ENCODE measurements at places on chromosomes 16 and 17.

DNA sequence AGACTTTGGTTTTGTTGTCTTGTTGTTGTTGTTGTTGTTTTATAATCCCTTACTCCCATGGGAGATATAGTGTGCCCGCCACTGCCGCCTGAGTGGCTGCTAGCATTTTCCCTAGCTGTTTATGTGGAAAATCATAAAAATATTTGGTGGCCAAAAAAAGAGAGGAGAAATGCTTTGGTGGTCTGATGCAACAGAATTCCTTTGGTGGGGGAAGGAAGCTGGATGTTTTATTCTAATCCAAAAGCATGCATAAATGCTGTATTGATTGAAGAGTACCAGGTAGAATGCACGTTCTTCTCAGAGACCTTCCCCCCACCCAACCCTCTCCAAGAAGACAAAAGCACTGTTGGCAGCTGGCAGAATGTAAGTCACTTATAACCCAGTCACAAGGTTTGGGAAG, 93.2 kb downstream of the C17orf67 start:
- no peak for DNase-seq

DNA sequence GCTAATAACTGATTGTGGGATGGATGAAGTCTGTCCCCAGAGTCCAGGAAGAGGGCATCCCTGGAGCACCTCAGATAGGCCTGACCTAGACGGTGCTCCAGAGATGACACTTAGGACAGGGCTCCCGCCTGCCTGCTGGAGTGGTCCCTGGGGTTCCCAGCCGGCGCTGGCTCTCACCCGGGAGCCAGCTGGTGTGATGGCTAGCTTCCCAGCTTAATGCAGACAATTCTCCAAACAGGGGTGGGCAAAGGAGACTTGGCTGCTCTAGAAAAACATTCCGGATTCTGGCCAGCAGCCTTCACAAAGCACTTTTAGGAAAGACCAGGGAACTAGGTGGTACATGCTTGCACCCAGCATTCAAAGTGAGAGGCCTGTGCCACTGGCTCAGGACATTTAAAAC, 18.6 kb downstream of the ACE start:
- no peak for DNase-seq

- no peak for DNase-seq
These were observed 265.9 kb upstream of the SALL1 start for GRCh38 chr16:51416926-51417325.

- no peak for DNase-seq
These were observed 18.5 kb upstream of the APRT start for GRCh38 chr16:88830258-88830657.

- no peak for DNase-seq
These were observed 110.4 kb upstream of the PMFBP1 start for GRCh38 chr16:72282362-72282761.
